Kidney glomerular epithelial cell (primary cell): ENCODE measurements at places on chromosomes 7 and 10.

GRCh38 chr7:92767437-92767836, 68.9 kb downstream of the CDK6 start:
- DNase-seq: peak; percentile 63

DNA sequence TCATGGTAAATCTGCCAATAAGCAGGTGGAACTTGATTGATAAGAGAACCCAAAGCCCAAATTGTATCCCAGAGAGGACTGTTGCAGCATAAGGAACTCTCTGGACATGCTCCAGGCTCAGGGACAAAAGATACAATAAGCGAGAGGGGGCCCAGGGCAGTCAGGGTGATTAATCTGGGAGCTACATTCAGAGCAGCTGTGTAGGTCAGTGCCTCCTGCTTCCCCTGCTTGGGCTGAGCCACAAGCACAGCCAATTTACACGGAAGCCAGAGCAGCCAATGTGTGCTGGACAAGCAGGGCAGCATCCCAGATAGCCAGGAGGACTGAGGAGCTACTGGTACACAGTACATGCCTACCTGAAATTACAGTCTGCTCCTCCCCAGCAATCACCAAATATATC, 24.2 kb downstream of the MYPN start:
- no peak for DNase-seq

GRCh38 chr7:105046414-105046813, 32.4 kb downstream of the KMT2E start:
- DNase-seq: peak; percentile 59

DNA sequence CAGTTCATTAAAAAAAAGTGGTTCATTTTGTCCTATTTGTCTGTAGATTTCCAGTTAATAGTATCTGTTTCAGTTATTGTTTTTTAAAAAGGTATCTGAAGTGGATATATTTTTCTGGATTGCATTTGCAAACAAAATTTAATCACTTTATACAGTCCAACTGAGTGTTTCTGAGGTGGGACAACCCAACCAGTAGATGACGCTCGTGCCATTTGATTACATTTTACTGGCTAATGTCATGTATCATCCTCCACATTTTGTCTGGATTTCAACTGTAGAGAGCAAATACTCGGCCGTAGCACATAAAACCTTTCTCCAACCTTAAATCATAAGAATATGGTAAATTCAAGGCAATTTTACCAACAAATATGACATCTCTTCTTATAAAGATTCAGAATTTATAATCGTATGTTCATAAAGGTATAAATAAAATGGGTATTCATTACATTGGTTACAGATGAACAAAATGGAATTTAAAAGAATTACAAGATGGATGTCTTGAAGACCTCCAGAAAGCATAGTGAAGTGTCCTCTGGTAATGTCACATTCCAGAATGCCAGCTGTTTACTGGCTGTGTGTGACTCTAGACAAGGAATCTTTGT, 789.0 kb downstream of the PHTF2 start:
- no peak for DNase-seq

- DNase-seq: no peak
Measured at GRCh38 chr7:67711706-67712105, 715.1 kb downstream of the TYW1 start.

DNA sequence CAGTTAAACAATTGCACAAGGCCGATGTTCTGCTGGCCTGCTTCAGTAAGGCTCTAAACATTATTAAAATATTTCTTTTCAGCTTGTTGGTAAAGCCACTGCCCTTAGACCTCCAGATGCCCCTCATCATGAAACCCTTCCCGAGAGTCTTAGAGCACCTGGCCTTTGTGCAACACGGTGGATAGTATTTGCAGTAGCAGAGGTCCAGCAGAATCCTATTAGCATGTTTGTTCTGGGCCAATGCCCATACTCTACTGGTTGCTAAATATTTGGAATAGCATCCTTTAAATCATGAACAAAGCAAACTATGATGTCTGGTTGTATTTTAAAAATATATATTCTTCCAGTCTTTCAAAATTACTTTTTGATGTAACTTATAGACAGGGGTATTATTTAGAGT, 584.6 kb downstream of the CNTNAP2 start:
- no peak for DNase-seq

DNA sequence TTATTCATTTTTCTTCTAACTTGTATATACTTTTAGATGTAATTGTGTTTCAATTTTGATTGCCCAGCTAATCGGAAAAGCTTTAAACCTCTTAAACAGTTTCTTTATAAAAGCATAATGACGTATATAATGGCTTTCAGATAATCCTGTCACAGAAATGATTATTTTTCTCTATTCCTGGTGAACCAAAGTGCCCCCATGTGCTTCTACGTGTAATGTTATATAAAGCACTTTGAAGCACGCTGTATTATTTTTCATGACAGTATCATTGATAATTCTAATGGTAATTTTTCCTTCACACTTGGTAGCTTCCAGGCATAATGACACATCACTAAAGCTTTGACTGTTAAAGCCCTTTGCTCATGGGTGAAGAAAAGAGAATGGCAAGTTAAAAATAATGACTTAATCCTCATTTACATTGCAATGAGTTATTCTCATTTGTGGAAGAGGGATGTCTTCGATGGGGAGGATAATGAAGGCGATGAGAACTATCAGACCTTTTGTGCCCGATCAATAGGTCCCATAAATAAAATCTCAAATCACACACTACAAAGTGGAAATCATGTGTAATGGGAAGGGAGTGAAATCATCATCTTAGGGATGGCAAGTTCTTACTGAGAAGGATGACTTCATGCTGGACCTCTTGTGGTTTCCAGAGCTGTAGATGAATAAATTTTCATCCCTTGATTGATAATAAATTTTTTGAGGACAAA, 460.1 kb downstream of the DPP6 start:
- DNase-seq: no peak

DNA sequence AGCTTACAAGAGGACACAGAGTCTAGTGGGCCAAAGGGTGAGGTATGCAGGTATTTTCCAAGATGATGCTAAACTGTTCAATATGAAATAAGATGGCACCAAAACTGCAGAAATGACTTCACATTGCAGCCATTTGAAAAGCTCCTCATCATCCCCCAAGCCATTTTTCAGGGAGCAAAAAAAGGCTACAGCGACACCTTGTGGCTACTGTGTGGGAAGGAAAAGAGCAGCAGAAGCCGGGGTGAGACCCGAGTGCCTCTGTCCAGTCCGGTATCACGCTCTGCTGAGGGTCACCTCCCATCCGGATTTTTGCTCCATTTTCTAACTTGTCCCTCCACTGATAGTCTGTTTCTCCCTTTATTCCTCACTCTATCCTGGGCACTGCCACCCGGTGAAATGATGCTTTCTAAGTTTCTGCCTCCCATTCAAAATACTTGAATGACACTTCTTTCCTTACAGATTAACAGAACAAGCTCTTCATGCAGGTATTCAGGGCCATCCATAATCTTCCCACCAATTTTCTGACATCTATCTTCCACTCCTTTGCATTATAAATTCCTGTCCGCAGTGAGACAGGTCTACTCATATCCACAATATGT, 220.2 kb downstream of the DGKI start:
- peak; percentile 58 for DNase-seq
